ENCODE measurements at places on chromosomes 3 and 15.

DNA sequence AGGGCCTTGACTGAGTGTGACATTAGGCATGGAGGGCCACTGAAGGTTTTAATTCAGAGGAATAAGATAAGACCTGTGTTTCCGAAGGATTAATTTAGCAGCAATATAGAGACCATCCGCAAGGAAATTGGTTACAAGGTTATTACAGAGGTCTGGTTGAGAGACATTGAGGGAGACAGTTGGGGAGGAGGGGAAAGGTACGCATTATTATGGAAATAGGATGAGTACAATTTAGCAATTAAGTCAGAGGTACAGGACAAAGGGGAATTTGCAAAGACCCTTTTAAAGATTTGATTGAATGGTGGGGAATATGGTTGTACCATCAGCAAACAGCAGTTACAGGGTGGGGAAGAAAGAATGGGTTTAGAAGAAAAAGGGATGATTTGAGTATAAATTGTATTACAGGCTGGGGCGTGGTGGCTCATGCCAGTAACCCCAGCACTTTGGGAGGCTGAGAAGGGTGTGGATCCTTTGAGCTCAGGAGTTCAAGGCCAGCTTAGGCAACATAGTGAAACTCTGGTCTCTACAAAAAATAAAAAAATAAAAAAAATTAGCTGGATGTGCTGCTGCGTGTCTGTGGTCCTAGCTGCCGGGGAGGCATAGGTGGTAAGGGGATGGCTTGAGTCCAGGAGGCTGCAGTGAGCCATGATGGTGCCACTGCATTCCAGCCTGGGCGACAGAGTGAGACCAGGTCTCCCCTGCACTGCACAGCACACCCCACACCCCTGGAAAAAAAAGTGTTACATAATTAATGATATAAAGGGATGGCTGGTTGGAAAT lies 11.3 kb downstream of the ARL8B start:
- peak; percentile 13 for ATAC-seq

DNA sequence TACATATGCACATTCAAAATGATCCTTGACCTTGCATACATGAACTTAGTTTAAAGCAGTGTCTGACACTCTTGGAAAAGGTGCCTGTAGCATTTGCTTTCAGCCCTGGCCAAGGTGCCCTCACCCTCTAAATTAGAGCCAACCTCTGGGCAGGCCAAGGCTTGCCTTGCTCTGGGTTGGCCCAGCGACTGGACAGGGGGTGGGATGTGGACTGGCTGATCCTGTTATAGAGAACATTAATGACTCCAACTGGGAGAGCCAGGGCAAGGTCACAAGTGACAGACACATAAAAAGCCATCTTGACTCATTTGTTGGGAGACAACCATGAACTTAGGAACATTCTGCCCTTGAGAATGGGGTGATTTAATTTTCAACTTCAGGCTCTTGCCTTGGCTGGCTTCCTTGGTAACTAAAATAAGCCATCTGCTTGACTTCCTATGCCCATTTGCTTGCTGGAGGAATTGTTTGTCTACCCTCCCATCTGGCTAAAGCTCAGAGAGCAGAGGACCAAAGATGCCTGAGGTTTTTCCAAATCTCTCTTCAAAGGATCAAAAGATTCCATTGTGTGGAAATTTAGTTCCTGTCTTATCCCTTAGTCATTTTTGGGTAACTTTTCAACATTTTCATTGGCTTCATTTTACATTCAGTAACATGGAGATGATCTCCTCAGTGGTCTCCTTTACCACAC lies 403.7 kb downstream of the SOX2 start:
- no peak for ATAC-seq

- ATAC-seq: no peak
Observed at GRCh38 chr15:73687351-73687750, 3.2 kb downstream of the CD276 start.

- ATAC-seq: no peak
Observed at GRCh38 chr15:27248251-27248650, 277.3 kb downstream of the GABRG3 start.

DNA sequence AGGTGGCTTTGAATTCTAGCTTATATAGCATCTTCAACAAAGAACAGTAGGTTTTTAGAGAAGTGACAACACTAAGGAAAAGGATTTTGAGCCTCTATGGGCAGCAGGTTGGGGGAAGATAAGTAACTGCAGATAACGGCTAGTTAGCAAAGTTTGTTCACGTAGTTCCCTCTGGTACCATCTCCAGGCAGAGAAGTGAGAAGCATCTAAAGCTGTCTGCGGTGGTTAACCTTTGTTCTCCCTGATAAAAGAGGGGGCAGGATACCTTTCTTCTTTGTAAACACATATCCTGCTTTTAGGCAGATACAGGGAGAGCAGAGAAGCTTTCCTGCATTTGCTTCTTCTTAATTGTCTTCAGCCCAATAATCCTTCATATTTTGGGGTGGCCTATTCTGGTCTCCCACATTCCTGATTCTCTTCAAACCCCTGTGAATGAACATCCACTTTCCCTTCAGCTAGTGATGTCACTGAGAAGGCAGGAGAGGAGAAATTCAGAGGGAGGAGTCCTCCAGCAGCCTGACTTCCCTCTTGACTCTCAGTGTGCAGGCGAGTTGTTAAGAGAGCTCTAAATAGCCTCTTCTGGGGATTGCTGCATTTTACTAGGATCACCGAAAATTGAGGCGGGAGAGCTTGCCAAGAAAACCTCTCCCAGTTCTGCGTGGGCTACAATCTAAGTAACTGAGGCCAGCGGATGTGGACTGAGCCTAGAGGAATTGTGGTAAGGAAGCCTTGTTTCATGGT lies 393.7 kb upstream of the C2CD4B start:
- ATAC-seq: peak; percentile 76

DNA sequence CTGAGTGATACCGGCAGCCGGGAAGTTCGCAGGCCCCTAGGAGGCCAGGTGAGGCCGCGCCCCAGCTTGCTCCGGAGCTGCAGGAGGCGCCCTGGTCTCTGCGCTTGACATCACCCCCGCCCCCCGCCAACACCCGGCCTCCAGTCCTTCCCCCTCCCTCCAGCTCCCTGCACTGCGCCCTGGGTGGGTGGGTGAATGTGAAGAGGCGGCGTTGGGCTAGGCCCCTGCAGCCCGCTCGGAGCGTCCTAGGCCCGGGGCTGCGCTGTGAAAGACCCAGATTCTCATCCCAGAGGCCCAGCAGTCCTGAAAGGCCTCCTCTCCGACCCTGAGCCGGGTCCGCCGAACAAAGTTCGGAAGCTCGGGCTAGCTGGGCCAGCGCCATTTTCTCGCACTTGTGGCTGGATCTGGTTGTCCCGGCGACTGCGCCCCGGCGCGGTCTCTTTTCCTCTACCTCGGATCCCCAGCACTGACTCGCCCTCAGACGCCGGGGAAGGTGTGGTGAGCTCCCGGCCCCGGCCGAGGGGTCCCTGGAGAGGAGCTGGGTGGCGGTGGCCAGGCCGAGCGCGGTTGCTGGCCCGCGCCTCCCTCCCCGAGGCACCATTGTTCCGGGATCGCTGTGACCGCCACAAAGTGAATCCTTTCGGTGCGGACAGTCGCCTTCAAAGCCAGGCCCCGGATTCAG lies 12.9 kb downstream of the ZIC4 start:
- peak; percentile 52 for ATAC-seq

DNA sequence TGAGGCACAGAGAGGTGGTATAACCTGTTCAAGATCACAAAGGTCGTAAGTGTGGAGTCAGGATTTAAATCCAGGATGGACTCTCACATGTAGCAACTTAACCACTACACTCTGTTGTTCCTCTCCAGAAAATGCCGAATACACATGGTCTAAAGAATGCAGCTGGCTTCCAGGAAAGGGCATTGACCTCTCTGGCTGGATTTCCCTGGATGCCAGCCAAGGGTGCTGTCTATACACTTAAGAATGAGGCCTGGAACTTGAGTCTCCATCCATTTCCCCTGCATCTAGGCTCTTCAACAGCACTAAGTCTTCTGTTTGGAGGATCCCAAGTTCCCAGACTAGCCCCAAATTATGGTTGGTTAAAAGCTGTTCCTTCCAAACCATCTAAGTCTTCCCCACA lies 60.5 kb downstream of the CERS3 start:
- ATAC-seq: no peak

GRCh38 chr3:57500506-57500905 lies 43.6 kb downstream of the DNAH12 start:
- no peak for ATAC-seq

GRCh38 chr3:110181226-110181625 lies 843.9 kb upstream of the DPPA4 start:
- no peak for ATAC-seq

DNA sequence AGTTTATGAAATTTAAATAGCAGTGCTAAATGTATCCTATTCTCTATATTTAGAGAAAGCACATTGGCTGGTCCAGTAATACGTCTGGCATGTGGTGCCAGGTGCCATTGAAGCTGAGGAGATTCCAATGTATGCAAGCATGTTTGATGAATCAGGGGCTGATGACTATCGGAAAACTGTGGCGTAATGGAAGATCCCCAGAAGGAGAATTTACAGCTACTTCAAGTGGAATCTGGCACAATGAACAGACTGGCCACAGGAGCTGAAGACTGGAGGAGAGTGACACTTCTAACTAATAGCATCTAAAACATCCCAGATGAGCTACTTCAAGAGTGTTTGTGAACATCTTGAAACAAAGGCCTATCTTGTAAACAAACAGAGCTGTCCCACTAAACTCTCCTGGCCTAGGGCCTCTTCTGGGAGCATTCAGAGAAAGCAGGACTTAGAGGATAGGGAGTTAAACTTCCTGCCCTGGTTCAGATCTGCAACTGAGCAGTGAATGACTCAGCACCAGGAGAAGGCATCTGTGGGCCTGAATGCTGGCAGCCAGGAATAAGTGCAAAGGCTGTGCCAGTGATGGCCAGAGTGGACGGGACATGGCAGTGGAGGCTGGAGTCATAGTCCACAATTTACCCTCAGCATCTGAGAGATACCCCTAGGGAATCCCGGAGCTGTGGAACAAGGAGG lies 15.2 kb upstream of the ACTC1 start:
- peak; percentile 87 for ATAC-seq

GRCh38 chr3:10189557-10190354 lies 25.0 kb downstream of the IRAK2 start:
- no peak for ATAC-seq

- no peak for ATAC-seq
Observed at GRCh38 chr3:153626158-153626557, 464.1 kb downstream of the RAP2B start.

DNA sequence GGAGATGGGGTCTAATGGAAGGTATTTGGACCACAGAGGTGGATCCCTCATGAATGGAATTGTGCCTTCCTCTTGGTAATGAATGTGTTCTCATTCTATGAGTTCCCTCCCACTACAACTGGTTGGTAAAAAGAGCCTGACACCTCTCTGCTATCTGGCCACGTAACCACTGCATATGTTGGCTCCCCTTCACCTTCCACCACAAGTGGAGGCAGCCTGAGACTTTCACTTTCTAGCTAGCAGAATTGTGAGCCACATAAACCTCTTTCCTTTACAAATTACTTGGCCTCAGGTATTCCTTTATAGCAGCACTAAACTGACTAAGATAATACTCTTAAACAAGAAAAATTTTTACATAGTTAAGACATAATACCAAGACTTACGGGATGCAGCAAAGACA lies 155.3 kb downstream of the NR1I2 start:
- no peak for ATAC-seq

Data from motor neuron (in vitro differentiated cells).